AG08396 (cell line): ENCODE measurements at places on chromosomes 4 and X.

- DNase-seq = no peak
Observed at GRCh38 chr4:84913176-84913575, 53.3 kb downstream of the WDFY3 start.

DNA sequence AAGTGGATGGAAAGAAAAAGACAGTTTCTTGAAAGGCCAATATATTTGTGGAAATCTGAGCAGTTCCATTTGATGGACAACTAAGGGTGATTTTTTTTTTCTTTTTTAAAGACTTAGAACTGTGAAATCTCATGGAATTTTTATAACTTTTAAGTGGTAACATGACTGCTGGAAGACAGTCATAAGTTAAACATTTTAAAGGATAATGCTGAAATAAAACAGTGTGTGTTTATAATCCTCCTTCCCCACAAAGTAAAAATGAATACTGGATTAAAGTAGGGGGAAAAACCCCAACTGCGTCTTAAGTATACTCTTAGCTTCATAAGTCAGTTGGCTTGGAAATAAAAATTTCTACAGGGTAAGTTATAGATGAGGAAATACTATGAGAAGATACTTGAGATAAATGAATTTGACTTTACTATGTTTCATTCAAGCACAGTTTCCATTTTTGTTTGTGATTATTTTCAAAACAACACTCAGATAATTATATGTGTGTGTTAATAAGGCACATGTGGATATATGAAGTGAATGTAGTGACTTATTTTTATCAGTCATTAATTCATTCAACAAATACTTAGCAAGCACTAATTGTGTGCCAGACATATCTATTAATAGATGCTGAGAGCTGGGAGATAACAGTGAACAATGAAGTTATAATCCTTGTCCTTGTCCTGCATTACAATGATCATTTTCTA, 129.2 kb upstream of the ETNPPL start:
- DNase-seq = no peak

DNA sequence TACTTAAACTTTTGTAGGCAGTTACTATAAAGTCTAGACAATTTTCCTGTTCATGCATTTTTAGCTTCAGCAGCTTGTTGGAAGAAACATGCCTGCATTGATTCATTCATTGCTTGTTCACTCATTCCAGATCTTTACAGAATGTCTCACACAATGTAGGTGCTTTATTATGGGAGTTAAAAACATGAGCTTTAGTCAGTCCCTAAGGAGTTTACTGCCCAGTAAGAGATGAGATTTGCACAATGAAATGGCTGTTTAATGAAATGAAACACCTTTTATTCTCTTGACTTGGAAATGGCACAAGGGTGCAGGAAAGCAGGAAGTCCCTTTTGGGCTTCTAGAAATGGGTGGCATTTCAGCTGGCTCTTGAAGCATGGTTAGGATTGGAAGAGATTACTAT, 2.9 kb downstream of the NOCT start:
- DNase-seq = no peak

DNA sequence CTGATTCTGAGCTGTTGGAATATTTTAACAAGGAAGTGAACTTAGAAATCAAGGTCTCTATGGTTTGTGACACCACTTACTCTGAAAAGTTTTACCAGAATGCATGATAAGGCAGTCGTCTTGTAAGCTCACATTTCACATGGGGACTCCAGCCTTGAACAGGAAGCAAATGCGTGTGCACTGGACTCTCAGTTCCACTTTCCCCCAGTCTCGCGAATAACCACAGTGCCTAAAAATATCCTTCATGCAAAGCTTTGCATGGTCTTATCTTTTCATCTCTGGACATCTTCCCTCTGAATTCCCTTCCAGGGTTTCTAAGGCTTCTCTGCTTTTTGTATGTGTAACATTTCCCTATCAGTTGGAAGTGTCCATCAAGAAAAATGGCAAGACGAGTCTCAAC, 581.8 kb downstream of the NLGN4X start:
- no peak for DNase-seq

DNA sequence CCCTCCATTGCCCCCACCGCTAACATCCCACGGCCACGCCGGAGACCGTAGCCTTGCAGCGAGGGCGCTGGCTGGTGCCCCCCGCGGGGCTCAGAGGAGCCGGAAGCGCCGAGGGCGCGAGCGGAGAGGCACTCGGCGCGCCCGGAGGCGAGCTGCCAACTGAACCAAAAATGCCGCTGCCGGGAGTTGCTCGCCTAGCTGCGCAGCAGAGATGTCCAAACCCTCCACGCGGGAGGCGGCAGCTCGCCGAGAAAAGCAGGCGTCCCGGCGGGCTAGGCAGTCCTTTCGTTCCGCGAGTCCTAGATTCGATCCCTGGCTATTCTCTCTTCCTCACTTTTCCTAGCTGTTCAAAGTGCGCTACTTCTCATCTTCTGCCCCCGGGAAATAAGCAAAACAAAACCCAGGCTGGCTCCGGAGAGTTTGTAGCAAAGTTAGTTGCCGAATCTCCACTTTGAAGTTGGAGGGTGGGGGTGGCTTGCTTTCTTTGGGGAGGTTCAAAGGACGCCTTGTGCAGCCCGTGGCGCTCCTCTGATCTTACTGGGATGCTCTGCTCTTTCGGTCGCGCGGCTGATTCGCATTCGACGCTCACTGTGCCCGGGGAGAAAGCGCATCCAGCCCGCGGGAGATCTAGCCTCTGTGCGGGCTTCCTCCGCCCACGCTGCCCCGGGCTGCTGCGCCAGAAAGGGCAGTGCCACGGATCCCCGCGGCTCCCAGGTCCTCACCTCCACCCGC, 723 bp downstream of the NKX6-1 start:
- DNase-seq = peak; percentile 70

GRCh38 chr4:169945636-169946035, 80.6 kb downstream of the MFAP3L start:
- DNase-seq = no peak

DNA sequence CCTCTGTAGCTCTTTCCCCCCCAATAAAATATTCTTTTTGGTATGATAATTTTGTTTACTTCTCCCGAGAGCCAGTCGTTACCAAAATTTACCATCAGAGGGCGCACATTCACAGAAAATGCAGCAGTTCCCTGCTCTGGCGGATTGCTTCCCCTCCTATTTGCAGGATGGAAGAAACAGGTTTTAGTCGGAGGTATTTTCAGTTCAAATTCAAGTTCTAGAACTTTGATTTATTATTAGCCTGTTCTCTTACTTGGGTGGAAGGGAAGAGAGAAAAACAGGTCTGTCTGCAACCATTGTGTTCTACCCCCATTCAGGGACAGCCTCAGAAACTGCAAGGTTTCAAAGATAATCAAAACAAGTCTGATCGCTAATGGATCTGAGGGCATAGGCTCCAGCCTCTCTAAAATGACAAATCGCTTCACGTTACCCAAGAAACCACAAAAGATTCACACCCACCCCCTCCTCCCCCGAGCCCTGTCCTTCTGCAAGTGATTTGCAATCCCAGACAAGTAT, 263.8 kb upstream of the RPS6KA3 start:
- DNase-seq = peak; percentile 52

- peak; percentile 27 for DNase-seq
Observed at GRCh38 chr4:171812665-171813525, at the start of gene GALNTL6. Gene GALNTL6 (plus strand): TSS chr4:171813404.

DNA sequence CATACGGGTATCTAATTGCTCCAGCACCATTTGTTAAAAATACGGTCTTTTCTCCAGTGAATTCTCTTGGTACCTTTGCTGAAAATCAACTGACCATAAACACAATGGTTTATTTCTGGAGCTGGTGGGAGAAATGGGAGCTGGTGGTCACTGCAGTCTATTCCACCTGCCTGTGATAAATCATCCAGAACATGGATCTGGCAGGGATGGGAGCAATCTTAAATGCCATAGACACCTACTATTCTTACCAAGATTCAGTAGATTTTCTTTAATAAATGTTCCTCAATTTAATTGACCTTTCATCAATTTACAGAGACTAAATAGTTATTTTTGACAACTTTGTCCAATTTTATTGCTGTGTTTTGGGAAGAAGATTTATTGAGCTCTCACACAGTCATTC, 68.1 kb downstream of the SLC9A7 start:
- no peak for DNase-seq

DNA sequence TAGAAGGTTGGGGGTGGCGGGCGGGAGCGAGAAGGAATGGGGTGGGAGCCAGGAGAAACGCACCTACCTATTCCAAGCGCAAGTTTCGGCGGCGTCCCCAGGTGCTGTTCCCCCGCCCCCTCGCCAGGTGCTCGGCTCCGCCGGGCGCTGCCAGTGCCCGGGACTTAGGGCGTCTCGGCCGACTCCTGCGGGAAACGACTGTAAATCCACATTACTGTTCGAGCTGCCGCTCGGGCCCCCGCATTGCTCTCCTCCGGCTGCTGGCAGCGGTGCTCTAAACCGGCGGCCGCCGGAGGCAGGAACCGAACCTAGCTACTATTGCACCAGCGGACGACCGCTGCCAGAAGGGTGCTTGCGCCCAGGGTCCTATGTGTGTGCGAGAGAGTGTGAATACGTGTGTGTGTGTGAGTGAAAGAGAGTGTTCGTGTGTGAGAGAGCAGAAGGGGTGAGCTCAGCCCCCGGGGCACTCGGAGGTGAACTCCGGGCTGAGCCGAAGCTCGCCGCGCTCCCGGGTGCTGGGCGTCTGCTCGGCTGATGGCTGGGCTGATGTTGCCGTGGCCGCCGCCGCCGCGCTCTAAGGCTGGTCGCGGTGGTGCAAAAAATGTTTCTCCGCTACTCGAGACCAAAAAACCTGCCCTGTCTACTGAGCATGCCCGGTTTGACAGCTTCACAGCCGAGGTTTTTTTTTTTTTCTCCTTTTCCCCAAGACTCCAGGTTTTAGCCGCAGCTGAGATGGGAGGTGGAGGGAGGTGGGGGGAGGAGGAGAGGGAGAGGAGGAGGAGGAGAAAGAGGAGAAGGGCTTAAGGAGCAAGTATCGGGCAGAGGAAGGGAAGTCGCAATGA, 115.7 kb upstream of the TEX13C start:
- peak; percentile 11 for DNase-seq

GRCh38 chrX:23844502-23845138, 61.6 kb downstream of the SAT1 start:
- no peak for DNase-seq

GRCh38 chrX:112867570-112867969, 26.9 kb upstream of the AMOT start:
- DNase-seq = no peak

DNA sequence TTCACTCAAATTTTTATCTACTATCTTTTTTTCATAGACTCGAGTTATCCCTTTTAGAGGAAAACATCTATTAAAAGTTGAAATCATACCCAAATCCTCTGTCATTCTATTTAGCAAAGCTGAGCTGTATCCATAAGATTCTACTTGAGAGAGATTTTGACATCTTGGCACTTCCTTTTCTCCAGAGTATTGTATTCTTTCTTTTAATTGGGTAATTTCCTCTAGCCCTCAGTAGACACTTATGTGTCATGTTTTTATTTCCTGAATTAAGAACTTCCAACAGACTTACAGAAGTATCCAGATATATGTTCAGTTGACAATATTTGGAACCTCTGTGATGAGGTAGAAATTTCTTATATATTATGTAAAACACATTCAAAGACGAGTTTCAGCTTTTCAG, 201.6 kb upstream of the NR3C2 start:
- DNase-seq = no peak

- DNase-seq = no peak
Observed at GRCh38 chr4:147749811-147750321, 18.0 kb downstream of the ARHGAP10 start.

- DNase-seq = no peak
Observed at GRCh38 chrX:16586377-16587112, 63.4 kb upstream of the S100G start.

DNA sequence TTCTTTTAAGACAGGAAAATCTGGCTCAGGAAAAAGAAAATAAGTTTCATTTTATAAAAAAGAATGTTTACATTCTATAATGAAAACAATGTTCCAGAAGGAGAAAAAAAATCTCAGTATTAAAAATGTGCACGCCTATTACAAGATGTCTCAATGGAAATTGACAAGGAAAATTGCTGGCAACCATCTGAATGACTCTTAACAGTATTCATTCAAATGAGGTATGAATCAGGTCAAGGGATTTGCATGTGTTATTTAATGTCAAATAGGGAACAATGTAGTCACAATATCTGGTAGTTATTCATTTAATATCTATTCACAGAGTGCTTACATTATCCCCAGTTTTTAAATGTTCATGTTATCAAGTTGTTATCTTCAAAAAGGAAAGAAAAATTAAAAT, 208.4 kb upstream of the TRAM1L1 start:
- DNase-seq = no peak

DNA sequence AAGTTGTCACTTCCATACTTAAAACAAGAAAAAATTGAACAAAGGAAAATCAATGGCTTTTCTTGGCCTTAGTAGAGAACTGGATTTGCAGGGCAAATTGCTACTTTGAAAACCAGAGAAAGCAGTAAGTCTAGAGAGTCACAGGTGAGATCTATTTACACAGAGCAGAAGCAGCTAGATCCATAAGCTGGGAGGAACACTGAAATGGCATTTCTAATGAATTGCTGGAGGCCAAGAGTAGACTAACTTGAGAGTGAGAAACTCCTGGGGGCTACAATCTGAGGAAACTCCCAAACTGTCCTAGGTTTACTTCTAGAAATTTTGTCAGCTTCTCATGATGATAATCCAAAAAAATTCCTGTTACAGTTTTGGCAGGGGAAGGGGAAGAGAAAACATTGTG, 133.3 kb downstream of the SPCS3 start:
- no peak for DNase-seq

GRCh38 chr4:38090455-38091246, 130.5 kb downstream of the PTTG2 start:
- no peak for DNase-seq

DNA sequence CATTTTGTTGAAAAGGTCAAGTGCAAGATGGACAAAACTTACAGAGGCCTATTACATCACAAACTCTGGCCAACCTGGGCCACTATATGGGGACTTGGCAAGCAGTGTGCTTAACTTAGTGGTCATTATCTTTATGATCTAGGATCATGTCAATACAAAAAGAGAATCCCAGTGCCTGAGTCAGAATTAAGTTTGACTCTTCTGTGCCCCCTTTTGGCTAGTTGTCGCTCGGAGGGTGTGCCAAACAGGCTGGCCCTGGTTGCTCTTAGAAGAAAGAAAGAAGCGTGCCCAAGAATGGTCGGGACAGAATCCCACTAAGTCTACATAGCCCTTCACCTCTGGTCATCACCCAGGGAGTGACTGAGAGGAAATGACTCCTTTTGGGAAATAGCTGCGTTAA, 100.1 kb downstream of the EIF4E start:
- DNase-seq = no peak

DNA sequence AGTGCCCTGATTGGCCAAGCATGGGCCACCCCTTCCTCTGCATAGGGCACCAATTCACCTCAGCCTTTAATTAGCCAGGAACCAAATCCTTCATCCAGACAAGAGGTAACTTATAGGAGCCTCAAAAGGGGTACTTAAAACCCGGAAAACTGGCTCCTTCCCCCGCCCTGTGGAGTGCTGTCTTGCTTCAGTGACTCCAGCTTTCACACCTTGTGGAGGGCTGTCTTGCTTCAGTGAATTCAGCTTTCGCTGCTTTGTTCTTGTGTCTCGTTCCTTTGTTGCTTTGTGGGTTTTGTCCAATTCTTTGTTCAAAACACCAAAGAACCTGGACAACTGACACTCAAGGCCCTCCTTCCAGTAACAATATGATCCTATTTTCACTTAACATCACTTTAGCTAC, 82.2 kb upstream of the FRG1 start:
- DNase-seq = no peak
